LHCN-M2 (cell line): ENCODE measurements at places on chromosomes 3 and 15. TPM values are rescaled to one million over a fixed set of nuclear protein-coding genes. Genes with fewer than 3 reads are reported as not detected.

DNA sequence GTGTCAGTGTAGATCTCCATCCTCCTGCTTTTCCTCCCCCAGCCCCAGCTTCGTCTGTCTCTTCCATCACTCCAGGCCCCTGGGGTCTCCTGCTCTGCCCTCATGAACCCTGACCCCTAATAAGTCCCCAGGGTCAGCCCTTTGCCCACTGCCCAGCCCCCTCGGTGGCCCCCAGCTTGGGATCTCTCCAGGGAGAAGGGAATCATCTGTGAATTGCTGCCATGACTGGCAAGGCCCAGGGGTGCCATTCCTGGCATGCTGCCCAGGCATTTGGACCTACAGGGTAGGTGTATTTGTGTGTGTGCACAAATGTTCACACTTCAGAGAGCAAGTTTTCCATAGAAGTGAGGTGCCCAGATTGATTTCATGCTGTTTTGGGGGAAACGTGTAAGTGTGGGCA, 5.9 kb upstream of the TBC1D21 start:
- no peak for DNase-seq

GRCh38 chr3:46414739-46415138, 7.7 kb downstream of the CCRL2 start:
- no peak for DNase-seq

GRCh38 chr15:61081027-61081322, 148.1 kb downstream of the RORA start:
- DNase-seq: no peak

Gene CNTN3
- 0.11 TPM in 1 of 2 replicates, not detected in the other for total RNA-seq

- peak; percentile 4 for DNase-seq
Observed at GRCh38 chr3:63656786-63657185, 4.3 kb downstream of the SNTN start.

- peak; percentile 64 for DNase-seq
Observed at GRCh38 chr15:38860674-38861073, 296.1 kb upstream of the RASGRP1 start.

DNA sequence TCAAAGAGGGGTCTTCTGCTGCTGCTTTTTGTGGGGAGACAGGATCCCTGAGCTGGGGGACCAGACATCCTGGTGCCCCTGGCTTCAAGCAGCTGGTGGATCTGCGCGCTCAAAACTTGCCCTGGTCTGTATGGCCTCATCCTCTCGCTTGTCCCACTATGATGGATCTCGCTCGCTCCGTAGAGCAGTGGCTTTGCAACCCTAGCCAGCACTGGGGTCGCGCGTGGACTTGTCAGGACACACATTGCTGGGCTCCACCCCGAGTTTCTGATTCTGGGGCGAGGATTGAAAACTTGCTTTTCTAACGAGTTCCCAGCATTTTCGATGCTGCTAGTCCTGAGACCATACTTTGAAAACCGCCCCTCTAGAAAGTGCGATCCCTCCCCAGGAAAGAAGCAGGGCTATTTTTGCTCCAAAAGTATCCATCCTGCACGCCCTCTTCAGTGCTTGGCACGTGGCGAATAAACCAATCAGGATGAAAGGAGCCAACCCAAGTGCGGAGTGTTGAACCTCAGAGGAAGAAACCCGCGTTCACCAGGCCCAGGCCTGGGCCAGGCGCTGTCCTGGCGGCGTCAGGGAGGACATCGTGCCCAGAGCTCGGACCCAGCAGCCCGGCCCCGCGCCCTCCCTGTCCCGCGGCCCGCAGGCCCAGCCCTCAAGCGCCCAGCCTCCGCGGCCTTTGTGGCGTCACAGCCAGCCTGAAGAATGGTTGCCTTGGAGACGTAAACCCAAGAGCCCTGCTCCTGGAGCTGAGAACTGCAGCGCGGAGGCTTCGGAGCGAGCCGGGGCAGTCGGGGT, at the start of gene CFAP100:
Gene CFAP100 (plus strand): TSS at position 731 of the 798 bp plus-strand sequence. CDS start 1,092 bp downstream, outside the sequence.
- DNase-seq: no peak

Gene SPINT1
- total RNA-seq: not detected in 2 replicates

- peak; percentile 86 for DNase-seq
Observed at GRCh38 chr3:134426660-134427181, 52.5 kb upstream of the AMOTL2 start.

Gene ITGA11
- total RNA-seq: 14.6 and 22.0 TPM in 2 replicates

- DNase-seq: peak; percentile 91
Observed at GRCh38 chr3:139129892-139130291, 85.2 kb upstream of the PRR23C start.

Gene GOLGA8G
- under 0.01 and 0.11 TPM in 2 replicates for total RNA-seq

GRCh38 chr15:95690631-95691340, 639.7 kb upstream of the NR2F2 start:
- DNase-seq: no peak

GRCh38 chr3:50652709-50653108, 22.0 kb upstream of the DOCK3 start:
- peak; percentile 38 for DNase-seq

- no peak for DNase-seq
Observed at GRCh38 chr15:83288381-83288801, 3.9 kb upstream of the BNC1 start.

DNA sequence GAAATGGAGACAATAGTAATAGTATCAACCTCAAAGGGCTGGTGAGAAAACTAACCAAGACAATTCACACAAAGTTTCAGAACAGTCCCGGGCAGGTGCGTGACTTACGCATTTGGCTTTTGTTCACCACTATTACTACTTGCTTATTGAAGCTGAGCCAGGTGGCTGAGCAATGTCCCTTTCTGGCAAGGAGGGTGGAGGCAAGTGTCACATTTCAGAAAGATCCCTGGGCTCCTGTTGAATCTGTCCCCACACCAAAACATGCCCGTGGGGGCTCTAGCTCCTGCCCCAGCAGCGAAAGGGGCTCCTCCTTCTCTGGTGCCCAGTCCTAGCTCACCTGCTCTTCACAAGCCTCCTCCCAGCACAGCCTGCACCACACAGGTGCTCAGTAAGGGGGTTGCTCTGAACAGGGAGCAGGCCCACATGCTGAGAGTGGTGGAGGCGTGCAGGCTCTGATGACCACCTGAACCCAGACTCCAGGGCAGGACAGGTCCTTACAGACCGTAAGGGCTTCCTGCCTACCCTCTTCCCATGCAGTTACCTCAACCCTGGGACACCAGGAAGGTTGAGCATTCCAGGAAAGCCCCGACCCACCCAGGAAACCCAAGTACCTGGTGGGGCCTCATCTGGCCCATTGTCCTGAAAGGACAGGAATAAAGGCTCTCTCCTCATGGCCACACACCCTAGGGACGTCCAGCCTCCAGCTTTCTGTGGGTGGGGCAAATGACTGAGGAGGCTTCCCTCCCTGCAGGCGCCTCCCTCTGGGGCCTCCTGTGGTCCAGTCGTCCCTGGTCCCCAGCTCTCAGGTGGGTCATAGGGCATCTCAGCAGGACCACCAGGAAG, 32.6 kb downstream of the SEMA7A start:
- DNase-seq: no peak

- DNase-seq: no peak
Observed at GRCh38 chr15:89769366-89769765, 6.8 kb upstream of the MESP2 start.

DNA sequence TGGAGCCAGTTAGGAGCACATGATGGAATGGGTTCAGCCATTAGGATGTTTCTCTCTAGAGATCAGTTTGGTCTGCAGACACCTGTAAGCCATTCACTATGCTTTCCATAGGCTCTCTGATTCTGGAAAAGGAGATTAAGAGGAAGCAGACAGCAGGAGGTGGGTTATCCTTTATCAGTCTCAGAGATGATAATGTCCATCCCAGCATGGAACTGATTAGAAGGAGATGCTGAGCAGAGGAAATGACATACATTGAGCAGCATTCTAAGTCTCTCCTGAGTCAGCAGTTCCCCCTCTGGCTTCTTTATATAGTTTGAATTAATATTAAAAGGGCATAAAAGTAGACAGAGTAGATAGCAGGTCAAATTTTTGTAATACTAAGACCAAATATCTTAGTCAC, 591.1 kb downstream of the GBE1 start:
- DNase-seq: no peak

Gene CELF6
- 0.38 and 0.46 TPM in 2 replicates for total RNA-seq

Gene C2CD4B
- not detected in 2 replicates for total RNA-seq

Gene SH3GL3
- total RNA-seq: not detected in 2 replicates

Gene SLC9A9
- total RNA-seq: 7.9 and 8.4 TPM in 2 replicates

Gene WDR93
- not detected in 2 replicates for total RNA-seq

Gene FRMD5
- 2.7 and 3.2 TPM in 2 replicates for total RNA-seq

Gene MESP1
- total RNA-seq: 0.17 TPM in 1 of 2 replicates, not detected in the other

- no peak for DNase-seq
Observed at GRCh38 chr3:10088256-10088655, 19.8 kb downstream of the FANCD2OS start.

DNA sequence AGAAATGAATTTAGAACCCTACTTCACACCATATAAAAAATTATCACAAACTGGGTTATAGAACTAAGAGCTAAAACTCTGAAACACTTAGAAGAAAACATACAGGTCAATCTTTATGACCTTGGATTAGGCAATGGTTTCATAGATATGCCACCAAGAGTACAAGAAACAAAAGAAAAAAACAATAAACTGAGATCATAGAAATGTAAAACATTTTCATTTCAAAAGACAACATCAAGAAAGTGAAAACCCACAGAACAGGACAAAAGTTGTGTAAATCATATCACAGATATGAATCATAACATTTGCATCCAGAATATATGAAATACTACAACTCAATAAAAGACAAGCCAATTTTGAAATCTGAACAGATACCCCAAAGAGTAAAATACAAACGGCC, 72.4 kb downstream of the TBL1XR1 start:
- peak; percentile 56 for DNase-seq

DNA sequence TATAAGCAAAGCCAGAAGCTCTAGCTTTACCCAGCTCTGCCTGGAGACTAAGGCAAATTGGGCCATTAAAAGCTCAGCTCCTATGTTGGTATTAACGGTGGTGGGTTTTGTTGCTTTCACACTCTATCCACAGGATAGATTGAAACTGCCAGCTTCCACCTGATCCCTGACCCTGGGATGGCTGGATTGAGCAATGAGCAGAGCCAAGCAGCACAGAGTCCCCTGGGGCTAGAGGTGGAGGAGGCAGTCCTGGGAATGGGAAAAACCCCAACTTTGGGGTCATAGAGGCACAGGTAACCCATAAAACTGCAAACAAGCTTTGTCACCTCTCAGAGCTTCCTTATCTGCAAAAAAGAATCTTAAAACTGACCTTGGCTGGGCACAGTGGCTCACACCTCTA, 6.6 kb downstream of the RHO start:
- no peak for DNase-seq

- no peak for DNase-seq
Observed at GRCh38 chr3:190710723-190711122, 151.8 kb downstream of the GMNC start.

- no peak for DNase-seq
Observed at GRCh38 chr15:39860200-39860599, 59.9 kb downstream of the GPR176 start.

GRCh38 chr15:65659502-65660052, 37.8 kb downstream of the SLC24A1 start:
- DNase-seq: peak; percentile 26
